Activated naive CD4-positive, alpha-beta T cell treated with Interleukin-2 at 50 U/mL for 16 hours (primary cell): ENCODE measurements at places on chromosomes 7 and 10.

GRCh38 chr7:151138153-151138851 is 29.2 kb downstream of the GBX1 start:
- DNase-seq = no peak

DNA sequence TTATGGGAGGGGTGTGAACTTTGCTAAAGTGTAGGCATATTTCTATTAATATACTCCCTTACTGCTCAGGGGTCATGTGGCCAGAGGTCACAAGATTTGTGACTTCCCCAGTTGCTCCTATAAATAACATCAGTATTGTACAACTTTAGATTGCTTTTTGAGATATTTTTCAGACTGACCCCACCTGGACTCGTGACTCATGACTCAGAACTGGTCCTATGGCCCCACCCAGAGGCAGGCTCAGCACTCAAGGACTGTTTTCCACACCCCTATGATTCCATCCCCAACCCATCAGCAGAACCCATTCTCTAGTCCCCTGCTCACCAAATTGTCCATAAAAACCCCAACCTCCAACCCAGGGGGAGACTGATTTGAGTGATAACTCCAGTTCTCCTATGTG is 2.7 kb upstream of the CUL2 start:
- DNase-seq = no peak

GRCh38 chr7:129502708-129503685 is 666 bp downstream of the SMKR1 start:
- peak; percentile 22 for DNase-seq

DNA sequence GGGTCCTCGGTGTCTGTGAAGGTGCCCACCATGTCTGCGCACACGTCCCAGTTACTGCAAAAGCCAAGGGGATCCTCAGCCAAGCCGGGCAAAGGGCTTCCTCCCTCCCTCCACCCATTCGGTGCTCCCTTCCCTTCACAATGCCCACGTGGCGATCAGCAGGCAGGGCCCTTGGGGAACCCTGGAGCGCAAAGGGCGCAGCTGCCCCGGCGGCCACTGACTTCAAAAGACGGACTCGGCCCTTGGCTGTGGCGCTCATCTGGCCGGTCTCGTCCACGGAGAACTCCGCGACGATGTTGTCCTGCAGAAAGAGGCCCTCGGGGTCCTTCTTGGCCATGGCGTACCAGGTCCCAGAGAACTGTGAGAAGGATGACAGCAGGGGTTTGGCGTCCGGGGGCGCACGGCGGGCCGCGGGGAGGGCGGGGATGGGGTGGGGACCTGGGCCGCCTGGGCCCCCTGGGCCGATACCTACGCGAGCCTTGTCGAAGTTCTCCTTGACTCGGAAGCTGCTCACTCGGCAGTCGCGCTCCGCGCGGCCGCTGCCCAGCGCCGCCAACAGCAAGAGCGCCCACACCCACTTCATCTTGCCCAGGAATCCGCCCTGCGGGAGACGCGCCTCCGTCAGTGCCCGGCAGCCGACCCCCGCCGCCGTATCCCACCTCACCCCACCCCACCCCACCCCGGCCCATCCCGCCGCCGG is 439 bp downstream of the RBP4 start:
- no peak for DNase-seq

- no peak for DNase-seq
Measured at GRCh38 chr10:11493646-11494045, 117.8 kb downstream of the USP6NL start.

DNA sequence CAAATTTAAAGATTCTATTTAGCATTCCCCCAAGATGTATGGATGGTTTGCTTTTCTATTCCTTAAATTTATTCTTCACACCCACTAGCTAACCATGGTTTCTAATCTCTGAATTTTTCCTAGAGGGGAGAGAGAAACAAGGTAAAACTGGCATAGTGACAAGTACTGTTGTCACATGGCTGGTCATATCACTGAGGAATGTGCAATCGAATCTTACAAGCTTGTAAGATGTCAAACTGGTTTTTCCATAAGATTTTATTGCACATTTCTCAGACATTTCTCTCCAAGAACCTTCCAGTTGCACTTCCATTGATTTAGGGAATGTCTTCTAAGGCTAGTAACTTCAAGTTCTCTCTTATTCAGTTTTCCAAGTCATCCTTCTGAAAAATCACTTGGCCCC is 89.8 kb downstream of the MBL2 start:
- no peak for DNase-seq

- DNase-seq = no peak
Measured at GRCh38 chr7:78438433-78438832, 639.9 kb downstream of the PHTF2 start.

DNA sequence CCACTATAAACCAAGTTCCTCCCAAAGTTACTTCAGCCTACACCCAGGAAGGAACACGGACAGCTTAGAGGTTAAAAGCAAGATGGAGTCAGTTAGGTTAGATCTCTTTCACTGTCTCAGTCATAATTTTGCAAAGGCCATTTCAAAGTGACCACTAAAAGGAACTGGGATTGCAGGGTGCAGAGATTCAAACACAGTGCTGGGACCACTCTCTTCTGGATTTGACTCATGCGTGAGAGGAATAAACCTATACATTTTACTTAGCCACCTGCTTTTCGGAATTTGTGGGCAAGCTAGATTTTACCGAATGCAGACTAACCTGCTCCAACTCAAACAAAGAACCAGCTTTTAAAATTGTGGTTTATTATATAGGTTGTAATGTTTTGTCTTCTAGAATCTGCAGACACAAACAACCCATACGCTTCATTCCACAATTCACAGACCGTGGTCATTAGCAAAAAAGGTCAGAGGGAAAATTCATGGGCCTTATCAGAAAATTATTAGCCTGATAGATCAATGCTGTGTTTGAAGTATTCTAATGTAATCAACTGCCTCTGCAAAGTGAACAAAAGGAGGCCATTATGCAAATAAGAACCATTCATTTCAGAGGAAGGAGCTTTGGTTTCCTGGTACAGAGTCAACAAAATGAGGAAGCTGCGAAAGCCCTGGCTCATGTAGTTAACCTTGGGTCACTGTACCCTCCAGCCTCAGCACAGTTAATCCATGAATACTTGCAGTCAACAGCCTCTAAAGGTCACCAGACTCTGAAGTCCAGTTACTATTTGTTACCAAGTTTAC is 342.7 kb upstream of the KLF6 start:
- DNase-seq = no peak

GRCh38 chr10:110376021-110376766 is 71.5 kb upstream of the SMNDC1 start:
- no peak for DNase-seq

DNA sequence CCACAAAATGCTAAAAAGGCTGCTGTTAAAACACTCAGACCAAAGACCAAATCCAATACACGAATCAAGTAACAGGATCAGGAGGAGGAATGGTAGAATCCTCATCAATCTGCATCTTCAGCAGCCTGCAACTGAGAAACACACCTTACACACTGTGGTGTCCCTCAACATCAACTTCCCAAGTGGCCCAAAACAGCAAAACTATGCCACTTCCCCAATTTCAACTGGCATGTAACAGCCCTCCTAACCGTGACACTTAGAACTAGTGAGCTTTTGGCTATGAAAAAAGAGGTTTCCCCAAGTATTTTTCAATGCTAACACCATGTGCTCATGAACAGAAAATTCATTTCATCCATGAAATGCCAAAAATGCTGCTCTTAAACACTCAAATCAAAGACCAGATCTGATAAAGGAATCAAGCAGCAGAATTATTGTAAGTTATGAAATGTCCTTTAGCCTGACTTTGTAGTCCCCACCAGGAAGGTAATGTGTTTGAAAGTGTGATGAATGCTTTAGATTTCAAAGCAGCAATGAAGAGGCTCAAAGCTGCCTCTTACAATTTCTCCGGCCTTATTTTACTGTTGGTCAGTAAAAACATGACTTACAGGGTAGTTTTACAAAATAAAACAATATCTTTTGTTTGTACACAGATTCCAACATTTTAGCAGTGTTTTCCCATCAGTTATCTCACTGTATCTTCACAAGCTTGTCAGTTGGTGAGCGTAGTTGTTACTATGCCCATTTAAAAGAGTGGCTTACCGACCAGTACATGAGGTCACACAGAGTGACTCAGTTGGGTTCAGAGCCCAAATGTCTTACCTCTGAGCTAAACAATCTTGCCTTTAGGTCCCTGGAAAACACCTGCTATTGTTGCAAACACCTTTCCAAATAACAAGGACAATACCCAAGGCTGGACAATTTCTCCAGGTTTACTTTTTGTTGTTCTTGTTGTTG is 65.7 kb upstream of the ASAH2 start:
- no peak for DNase-seq

- no peak for DNase-seq
Measured at GRCh38 chr7:54811041-54811845, 52.2 kb upstream of the SEC61G start.

DNA sequence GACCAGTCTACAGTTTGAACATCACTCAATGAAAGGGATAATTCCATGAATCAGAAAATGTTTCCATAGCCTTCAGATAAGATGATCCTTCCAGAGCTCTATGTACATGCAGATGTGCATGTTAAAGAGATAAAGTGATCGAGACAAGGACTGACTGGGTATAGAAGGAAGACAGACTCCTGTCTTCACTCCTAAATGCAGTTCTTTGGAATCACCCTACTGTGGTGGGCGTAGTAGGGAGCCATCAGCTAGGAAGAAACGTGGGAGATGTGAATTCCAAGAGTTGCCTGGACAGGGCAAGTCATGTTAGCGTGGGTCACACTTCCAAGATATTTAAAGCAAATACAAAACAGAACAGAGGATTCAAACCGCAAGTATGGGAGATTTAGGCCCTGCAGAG is 23.9 kb downstream of the LOXL4 start:
- DNase-seq = no peak

DNA sequence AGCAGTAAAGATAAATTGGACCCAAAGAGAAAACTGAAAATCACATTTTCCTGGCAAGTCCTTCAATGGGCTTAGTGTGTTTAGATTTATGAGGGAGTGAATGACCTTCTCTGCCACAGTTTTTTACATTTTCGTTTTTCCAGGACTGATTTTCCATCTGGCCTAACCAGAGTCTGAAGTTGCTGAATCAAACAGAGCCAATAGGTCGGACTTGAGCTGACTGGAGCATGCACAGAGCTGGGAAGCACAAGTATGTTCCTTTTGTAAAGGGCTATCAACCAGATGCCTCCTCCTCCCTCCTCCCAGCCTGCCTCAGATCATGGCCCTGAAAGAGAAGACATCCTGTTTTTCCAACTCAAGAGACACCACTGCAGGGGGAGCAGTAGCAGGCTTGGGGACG is 126.0 kb upstream of the ANKRD1 start:
- DNase-seq = no peak
